ENCODE measurements at places on chromosomes 7 and 10. TPM values are rescaled to one million over a fixed set of nuclear protein-coding genes. Genes with fewer than 3 reads are reported as not detected.

The MCM10 gene
- polyA plus RNA-seq: 10.6 TPM

DNA sequence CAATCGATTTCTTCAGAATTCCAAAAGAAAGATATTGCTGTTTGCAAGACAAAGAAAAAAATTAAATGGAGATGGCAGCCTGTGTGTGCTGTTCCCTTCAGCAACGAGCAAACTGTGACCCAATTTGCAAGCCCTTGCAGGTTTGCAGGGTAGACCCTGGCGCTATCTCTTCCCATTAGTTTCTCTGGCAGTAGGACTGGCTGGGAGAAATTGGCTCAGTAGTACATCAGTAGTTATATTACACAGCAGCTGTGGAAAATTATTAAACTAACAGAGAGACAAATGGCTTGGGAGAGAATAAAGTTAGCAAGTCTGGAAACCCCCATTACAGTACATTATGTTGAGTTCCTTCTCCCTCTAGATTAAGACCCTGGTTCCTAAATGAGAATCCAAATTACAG lies 116.4 kb upstream of the ITGB1 start:
- DNase-seq: no peak

The PVRIG gene
- 7.7 TPM for polyA plus RNA-seq

GRCh38 chr10:95785317-95785716 lies 29.4 kb downstream of the ENTPD1 start:
- no peak for DNase-seq

- no peak for DNase-seq
Measured at GRCh38 chr7:116583653-116584052, 58.8 kb downstream of the CAV1 start.

The MAPK8 gene
- 55.0 TPM for polyA plus RNA-seq

The COL17A1 gene
- 0.82 TPM for polyA plus RNA-seq

The UBTD1 gene
- polyA plus RNA-seq: 18.3 TPM

DNA sequence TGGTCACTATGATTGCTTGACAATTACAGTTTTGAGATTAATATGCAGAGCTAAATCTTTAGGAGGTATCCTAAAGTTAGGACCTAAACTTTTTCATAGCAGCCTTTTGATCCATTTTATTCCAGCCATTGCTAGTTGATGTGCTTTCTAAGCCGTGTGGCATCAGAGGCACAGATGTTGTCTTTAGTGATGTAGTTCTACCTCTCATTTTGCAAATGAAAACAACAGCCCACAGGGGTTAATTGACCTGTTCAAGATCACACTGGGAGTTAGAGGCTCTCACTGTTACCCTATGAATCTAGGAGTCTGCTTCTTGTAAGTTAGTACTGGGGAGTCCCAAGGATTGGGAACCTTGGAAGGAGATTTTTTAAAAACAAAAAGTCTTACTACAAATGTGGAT lies 10.6 kb downstream of the AUTS2 start:
- no peak for DNase-seq

DNA sequence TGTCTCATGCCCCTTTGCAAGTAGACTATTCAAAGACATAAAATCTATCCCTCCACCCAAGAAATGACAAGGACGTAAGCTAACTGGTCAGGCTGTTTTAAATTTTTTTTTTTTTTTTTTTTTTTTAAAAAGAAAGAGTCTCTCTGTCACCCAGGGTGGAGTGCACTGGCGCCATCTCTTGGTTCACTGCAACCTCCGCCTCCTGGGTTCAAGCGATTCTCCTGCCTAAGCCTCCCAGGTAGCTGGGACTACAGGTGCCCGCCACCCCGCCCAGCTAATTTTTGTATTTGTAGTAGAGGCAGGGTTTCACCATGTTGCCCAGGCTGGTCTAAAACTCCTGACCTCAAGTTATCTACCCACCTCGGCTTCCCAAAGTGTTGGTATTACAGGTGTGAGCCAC lies 11.2 kb downstream of the TRA2A start:
- no peak for DNase-seq

Data from right lung (tissue), 10 donors.